PC-9 (cell line): ENCODE measurements at places on chromosomes 2 and 18.

DNA sequence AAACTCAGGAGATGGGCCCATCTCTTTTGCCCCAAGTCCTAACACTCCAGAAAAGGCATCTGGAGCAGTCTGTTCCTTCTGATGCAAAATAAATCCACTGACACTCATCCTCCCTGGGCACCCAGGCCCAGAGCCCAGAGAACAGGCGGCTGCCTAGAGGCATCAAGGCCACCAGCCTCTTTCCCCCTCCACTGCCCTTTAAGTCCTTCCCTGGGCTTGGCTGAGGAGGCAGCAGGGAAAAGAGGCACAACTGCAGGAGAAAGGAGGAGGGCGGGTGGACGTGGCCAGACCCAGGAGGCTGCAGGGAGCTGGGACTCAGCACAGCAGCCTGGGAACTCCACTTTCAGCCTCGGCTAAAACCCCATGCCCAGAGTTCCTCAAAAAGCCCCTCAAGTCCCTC is 99.7 kb upstream of the ID2 start:
- DNase-seq, result no peak

DNA sequence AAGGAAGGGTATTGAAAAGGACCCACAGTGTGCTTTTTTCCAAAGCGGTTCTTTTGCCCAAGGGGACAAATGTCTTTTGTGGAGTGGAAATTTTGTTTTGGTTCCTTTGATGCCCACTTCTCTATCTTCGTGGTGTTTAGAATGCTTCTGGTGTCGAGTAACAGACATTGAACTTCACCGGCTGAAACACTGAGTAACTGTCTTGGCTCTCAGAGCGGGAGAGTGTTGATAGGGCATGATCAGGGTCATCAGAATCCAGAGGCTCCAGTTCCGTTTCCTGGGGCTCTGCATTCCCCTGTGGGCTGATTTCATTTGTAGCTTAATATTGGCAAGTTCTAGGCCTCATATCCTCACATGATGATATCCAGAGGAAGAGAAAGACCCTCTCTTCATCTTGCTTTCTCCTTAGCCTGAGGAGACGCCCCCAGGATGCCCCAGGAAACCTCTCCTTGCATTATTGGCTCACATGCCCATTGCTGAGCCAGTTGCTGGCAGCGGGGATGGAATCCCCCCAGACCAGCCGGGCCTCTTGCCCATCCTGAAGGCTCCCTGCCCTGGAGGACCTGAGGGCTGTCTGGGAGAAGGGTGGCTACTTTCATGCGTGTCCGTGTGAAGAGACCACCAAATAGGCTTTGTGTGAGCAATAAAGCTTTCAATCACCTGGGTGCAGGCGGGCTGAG is 27.9 kb upstream of the AGFG1 start:
- DNase-seq, result no peak

DNA sequence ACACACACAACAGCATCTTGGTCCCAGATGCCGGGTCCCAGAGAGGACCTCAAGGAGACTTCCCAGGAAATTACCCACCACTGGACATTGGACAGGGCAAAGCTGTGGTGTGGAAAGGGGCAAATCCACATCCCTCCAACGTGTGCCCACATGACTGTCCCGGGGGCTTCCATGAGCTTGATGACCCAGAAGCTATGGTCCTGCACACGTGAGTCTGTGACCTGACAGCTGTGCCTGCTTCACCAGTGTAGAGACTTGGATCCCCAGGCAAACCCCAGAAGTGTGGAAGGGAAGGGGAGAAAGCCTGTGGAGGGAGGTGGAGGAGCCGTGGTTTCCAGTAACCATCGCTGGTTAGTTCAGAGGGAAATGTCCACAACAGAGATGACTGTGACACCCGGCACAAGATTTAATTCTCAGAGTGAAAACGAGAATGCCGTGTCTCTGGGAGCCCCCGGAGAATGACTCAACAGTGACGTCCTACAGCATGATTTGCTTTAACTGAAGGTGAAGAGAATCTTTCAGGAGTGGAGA is 19.1 kb upstream of the GPR55 start:
- DNase-seq, result no peak

GRCh38 chr2:95043300-95044093 is 18.0 kb downstream of the MAL start:
- peak; percentile 83 for DNase-seq

GRCh38 chr18:4074647-4075046 is 380.5 kb downstream of the DLGAP1 start:
- DNase-seq, result no peak

GRCh38 chr2:215929602-215930335 is 83.6 kb downstream of the MREG start:
- DNase-seq, result no peak

- DNase-seq, result no peak
Observed at GRCh38 chr2:19251554-19251953, 106.9 kb downstream of the OSR1 start.

- no peak for DNase-seq
Observed at GRCh38 chr2:12488352-12489318, 228.1 kb upstream of the TRIB2 start.

- DNase-seq, result no peak
Observed at GRCh38 chr2:215498431-215498830, 62.6 kb upstream of the FN1 start.

GRCh38 chr18:25516121-25516520 is 164.2 kb upstream of the ZNF521 start:
- no peak for DNase-seq

DNA sequence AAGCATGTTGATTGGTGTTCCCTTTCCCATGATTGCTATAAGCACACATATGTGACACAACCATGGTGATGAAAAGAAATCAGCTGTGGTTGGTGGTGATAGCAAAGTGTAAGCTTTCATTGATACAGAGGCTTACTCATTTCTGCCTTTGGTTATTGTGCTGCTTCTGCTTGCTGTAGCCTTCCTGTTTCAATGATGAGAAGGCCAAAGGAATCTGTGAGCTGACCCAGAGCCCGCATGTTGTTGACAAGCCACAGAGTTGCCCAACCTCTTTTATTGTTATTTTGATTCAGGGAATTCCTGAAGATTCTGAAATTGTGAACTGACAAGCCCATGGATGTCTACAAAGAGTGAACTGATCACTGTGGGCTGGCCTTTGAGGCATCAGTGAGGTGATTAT is 164.4 kb downstream of the TMEFF2 start:
- DNase-seq, result no peak

DNA sequence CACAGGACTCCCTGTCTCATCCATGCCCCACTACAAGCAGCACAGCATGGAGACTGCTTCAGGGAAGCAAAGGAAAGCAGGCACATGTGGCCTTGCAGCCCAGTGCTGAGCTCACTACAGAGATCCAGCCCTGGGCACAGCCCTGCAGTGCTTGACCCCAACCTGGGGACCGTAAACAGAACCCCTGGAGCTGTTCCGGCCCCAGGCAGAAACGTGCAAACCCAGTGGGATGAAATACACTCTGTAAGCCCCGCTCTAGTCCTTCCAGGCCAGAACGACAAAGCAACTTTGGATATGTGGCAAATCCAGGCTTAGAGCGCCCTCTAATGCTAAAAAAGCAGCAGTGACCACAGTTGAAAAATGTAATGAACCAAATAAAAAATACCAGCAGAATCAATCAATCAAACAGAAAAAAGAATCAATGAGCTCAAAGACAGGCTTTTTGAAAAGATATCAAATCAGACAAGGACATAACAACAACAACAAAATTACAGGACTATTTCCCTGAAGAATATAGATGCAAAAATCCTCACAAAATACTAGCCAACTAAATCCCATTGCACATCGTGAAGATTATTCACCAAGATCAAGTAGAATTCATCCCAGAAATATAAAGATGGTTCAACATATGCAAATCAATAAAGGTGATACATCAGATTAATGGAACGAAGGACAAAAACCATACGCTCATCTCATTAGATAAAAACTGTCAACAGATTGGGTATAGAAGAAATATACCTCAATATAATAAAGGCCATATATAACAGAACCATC is 45.6 kb downstream of the ZNF519 start:
- peak; percentile 19 for DNase-seq

DNA sequence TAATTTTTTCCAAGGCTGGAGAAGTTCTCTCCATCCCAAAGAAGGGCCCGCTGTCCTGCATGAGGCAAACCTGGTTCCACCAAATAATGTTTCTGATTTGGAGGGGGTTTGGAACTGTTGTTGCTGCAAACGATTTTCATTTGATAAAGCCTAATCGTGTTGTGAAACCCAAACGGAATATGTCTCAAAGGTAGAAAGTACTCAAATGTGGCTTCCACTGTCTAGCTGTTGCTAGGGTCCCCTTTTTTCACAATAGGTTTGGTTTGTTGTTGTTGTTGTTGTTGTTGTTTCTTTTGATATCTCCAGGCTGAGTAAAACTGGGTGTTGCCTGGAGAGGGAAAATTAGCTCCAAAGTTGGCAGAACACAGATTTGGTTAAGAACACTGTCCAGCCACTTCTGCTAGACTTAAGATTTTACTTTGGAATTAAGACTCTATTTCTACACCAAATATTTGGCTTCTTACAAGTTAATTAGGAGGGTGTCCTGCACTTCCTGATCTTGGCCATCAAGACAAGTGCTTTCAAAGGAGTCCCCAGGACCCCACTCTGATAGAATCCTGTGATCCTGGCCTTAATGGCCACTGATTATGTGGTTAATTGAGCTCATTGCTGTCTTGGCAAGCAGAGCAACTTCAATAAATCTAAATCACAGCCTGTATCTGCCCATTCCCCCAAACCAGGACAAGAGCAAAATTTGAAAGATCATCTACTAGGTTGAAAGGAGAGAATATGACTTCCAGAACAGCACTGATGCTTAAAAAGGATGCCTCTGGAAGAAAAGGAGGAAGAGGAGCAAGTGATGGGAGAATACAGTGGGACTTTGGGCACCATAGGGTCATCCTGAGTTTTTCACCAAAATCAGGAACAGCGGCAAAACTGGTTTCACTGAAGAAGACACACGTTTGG is 3.3 kb upstream of the HOXD13 start:
- no peak for DNase-seq

DNA sequence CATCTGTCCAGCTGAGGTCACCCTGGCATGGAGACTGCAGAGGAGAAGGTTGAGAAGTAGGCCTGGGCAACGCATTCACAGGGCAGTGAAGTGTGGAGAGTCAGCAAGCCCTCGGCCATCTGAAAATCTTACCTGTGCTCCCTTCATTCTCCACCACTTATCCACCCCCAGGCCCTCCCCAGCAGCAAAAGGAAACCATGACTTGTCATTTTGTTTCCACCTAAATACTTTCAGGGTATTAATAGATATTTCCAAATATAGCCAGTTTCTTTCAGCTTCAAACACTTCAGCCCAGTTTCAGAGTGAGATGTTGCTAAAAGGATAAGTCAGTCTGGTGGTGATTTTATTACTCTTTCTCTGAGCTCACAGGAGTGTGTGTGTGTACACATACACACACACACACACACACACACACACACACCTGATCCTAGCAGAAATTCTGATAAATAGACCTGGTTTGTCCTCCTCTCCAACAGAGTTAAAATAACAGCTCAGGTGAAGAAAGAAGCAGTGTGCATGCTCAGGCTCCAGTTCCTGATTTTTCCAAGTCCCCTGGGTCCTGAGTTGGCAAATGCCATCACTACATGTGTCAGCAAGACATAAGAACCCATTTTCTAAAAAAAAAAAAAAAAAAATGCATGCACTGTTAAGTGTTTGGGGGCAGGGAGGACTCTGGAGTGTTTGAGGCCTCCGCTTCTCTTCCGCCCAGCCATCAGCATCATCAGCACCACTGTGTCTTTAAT is 82.8 kb downstream of the LOXHD1 start:
- DNase-seq, result no peak

GRCh38 chr2:238701341-238702206 is 146.3 kb upstream of the TWIST2 start:
- no peak for DNase-seq

GRCh38 chr2:41775366-41776025 is 272.3 kb upstream of the PKDCC start:
- DNase-seq, result no peak

DNA sequence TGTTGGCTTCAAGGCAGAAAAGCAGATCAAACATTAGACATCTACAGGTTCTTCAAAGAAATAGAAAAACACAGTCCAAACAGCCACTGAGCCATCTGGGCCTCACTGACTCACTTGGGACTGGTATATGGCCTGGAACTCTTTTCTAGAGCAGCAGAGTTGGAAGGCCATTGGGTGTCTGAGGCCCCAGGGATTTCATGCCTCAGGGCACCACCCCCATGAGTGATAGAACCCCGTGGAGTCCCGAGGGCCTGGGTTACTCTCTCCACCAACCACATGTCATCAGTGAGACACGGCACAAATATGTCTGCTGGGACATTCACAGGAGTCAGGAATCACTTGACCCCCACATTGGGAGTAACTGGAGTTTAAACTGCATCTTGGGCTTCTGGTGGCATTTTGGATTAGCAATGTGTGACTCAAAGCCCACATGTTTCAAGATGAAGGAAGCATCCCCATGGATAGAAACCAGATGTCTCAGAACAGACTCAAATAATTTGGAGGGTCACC is 44.0 kb downstream of the CAPN13 start:
- DNase-seq, result no peak

DNA sequence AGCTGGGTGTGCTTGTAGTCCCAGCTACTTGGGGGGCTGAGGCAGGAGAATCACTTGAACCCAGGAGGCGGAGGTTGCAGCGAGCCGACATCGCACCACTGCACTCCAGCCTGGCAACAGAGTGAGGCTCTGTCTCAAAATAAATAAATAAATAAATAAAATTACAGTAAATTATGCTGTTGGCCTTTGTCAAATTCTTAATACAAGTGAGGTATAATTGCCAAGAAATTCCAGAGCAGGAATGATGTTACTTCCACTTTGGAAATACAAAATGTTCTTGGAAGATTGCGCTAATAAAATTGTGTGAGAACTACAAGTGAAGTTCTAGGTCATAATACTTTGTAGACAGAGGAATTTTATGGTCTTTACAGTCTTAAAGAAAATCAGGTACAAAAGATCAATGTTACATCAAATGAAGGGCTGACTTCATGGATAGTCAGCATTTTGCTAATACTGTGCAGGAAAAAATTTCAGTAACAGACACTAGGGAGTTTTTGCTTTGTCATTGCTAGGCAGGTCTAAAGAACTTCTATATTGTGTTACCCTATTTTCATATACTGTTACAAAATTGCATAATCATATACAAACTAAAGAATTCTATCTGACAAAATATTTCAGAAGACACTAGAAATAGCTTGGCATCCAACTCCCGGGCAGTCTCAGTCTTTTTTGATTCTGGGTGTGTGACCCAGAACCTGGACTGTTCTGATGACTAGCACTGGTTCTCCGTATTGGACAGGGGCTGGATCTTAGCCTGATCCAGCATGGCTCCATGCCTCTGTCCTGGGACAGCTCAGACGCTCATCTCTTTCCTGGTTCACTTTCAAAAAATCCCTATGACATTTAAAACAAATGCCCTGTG is 76.0 kb upstream of the STK17B start:
- no peak for DNase-seq

DNA sequence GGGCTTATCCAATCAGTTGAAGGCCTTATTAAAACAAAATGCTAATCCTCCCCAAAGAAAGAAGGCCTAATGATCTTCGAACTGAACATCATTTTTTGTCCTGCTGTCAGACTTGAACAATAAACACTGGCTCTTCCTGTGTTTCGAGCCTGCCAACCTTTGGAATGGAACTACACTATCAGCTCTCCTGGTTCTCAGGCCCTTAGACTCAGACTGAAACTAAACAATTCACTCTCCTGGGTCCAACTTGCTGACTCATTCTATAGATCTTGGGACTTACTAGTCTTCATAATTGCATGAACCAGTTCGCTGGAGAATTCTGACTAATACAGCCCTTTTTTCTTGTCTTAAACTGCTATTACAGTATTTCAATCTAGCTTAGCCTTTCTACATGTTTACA is 235.2 kb downstream of the LNPK start:
- DNase-seq, result no peak
